ENCODE measurements at places on chromosomes 1 and 21.

DNA sequence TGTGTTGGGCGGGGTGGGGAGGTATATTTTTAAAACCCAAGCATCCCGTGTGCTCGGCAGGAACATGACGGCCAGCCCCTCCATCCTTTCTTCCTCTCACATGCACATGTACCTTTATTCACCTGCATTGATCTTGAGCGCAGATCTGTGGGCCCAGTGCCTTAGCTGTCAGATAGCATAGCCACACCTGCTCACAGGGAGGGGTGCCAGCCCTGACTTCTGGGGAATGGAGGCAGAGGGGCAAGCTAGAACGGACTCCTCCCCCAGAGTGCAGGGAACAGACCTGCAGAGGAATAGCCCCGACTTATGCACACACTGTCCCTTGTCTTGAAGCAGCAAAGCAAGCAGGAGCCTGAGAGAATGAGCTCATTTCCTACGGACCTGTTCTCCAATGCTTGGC, 56.1 kb downstream of the DESI2 start:
- DNase-seq: no peak

DNA sequence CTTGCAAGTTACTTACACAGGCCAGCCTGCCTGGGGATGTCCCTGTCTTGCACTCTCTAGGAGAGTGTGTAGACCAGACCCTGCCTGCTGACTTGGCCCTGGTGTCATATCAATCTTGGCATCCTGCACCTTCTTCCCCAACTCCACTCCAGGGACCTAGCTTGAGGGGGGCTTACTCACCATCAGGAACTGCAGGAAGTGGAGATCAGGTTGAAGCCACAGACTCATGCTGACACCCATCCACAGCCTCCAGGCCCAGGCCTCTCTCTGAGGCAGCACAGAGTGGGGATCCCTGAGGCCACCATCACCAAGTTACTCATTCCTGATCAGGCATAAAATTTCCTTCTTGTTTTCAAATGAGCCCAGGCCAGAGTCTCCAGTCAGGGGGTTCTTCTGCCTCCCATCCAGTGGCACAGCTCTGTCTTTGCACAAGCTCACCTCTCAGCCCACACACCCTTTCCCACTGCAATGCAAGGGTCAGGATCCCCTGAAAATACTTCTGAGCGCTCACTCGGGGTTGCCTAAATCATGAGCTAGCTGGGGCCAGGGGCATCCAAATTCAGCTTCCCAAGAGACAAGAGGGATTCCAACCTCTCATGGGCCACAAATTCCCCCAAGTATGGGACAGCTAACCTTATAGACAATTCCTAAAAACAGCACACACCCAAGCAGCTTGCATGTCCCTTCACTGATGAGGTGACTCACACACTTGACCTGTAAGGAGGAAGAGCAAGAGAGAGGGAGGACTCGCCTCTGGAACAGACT, 33.5 kb downstream of the CSMD2 start:
- no peak for DNase-seq

- no peak for DNase-seq
These were observed 174.5 kb upstream of the POU3F1 start for GRCh38 chr1:38221006-38221649.

GRCh38 chr1:150568594-150568966, 10.8 kb downstream of the MCL1 start:
- no peak for DNase-seq

- no peak for DNase-seq
These were observed 396.6 kb downstream of the BRINP2 start for GRCh38 chr1:177567393-177567792.

GRCh38 chr1:57966751-57967406, 543.0 kb upstream of the DAB1 start:
- DNase-seq: no peak

GRCh38 chr1:25513666-25514065, 29.7 kb upstream of the LDLRAP1 start:
- no peak for DNase-seq

DNA sequence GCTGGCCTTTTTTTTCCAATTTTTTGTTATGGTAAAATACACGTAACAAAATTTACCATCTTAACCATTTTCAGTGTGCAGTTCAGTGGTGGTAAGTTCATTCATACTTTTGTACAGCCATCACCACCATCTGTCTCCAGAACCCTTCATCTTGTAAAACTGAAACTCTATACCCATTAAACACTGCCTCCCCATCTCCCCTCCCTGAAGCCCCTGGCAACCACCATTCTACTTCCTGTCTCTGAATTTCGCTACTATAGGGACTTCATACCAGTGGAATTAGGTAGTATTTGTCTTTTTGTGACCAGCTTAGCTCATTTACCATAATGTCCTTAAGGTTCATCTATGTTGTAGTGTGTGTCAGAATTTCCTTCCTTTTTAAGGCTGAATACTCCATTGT, 8.7 kb downstream of the PKNOX1 start:
- no peak for DNase-seq

- DNase-seq: no peak
These were observed 74.2 kb downstream of the SIM2 start for GRCh38 chr21:36773117-36773516.

GRCh38 chr1:198548890-198549289, 8.4 kb upstream of the ATP6V1G3 start:
- DNase-seq: no peak

DNA sequence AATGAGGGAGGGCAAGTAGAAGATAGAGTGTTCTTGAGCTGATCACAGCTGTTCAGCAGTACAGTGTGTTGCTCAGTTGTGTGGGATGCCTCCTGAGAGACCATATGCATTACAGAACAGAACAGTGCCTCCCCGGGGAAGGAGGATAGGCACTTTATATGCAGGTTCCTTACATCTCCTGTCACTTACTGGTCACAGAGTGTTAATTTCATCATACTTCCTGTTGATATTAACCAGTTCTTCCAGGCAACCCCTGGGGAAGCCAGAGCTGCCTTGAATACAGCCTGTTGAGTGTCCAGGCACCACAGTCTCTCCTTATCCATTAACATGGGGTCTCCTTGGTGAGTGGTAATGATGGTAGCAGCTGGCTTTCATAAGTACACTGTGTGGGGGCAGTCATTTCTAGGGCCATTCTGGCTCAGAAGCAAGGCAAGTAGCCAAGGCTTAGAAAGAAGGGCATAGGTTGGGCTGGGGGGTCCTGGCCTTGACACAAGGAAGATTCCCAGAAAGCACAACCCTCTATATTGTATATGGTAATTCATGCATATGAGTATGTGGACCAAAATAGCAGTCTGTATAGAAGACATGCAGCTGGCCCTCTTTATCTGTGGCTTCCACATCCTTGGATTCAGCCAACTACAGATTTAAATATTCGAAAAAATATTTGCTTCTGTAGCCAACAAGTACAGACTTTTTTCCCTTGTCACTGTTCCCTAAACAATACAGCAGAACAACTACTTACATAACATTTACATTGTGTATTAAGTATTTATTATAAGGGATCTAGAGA, 142.4 kb downstream of the ZP4 start:
- DNase-seq: no peak

DNA sequence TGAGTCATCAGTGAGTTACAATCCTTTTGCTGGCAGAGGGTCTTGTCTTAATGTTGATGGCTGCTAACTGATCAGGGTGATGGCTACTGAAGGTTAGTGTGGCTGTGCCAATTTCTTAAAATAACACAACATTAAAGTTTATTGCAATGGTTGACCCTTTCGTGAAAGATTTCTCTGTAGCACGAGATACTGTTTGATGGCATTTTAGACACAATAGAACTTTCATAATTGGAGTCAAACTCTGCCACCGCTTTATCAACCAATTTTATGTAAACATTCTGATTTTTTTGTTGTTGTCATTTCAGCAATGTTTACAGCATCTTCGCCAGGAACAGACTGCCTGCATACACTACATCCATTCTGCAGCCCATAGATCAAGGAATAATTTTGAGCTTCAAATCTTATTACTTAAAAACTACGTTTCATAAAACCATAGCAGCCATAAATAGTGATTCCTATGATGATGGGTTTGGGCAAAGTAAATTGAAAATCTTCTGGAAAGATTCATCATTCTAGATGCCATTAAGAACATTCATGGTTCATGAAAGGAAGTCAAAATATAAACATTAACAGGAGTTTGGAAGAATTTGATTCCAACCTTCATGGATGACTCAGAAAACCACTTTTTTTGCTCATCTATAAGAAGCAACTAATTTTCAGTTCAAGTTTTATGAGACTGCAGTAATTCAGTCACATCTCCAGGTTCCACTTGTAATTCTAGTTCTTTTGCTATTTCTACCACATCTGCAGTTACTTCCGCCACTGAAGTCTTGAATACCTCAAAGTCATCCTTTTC, 85.9 kb downstream of the TYW3 start:
- no peak for DNase-seq

GRCh38 chr1:192940658-192941057, 118.5 kb downstream of the UCHL5 start:
- no peak for DNase-seq

DNA sequence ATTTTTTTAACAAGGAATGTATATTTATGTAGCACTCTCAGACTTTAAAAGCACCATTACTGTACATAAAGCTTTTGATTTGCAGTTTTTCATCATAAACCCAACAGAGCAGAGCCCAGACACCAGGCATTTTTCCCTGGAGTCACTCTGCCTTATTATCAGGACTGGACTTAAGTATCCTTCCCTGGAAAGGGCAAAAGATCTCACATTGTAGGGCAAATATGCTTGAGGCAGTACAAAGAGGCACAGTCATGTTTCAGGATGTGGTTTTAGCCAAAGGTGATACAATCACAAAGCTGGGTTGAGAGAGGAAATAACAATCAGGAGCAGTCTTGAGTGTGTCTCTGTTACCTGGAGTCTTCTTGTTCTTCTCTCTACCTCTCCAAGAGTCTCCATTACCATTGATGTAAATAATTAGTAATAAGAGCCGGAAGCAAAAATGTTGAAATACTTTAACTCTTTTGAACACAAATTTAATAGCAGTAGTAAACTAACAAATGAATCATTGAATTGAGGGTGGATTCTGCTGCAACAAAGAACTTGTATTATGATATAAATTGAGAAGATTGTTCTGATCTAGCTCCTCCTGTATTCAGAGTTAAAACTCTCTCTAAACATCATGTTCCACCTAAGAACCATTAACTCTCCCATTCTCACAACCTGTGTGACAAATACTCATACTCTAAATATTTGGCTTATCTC, 160.5 kb downstream of the LTN1 start:
- peak; percentile 7 for DNase-seq

- no peak for DNase-seq
These were observed 272.6 kb upstream of the FMN2 start for GRCh38 chr1:239819096-239819495.

DNA sequence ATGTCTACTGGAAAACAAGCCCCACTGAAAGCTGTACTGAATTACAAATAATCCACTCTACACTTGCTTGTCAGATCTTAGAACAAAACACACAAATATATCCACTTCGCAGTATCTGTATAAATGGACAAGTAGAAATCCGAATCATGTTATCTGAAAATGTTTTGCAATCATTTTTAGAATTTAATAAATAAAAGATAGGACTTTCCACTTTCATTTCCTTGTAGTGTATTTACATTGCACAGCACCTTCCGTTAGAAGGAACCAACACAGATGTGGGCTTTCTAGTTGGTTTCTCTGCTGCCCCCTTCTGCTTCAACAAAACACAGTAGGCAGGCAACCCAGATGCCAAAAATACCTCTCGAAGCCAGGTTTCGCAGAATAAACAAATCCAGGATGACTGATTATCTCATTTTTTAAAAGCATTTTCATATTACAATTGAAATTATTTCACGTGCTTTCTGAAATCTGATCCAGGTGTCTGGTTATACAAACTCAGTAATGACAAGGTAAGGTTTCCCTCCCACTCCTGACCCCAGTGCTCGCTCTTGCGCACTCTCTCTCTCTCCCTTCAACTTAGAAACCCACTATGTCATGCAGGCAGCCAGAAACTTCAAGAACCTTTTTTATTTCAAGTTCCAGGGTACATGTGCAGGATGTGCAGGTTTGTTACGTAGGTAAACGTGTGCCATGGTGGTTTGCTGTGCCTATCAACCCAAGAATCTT, 389.9 kb downstream of the SMYD3 start:
- DNase-seq: peak; percentile 61

DNA sequence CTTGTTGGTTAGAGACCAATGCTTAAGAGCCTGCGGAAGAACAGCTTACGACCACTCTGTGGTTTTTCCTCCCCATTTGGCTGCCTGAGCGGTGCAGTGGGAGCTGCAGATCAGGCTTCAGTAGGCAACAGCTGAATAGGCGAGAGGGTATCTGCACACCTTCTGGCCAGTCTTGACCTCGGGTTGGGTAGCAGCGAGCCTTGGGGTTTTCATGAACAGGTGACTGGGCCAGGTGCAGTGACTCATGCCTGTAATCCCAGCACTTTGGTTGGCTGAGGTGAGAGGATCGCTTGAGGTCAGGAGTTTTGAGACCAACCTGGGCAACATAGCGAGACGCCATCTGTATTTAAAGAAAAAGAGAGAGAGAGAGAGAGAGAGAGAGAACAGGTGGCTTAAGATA, 41.0 kb downstream of the NENF start:
- no peak for DNase-seq

DNA sequence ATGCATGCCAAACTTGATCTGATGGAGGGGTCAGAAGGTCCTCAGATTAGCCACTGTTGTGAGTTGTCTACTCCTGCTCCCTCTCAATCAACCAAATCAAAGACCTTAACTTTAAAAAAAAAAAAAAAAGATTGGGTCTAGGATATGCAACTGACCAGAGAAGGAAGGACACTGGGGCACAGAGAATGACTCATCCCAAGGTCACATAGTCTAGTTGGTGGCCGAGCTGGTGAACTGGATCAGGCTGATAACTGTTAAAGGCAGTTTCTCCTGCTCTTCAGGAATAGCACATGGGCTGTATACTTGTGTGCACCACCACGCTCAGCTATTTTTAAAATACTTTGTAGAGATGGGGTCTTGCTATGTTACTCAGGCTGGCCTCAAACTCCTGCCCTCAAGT, 14.8 kb upstream of the S100A7 start:
- no peak for DNase-seq

GRCh38 chr1:234676103-234676594, 66.2 kb upstream of the IRF2BP2 start:
- peak; percentile 43 for DNase-seq

DNA sequence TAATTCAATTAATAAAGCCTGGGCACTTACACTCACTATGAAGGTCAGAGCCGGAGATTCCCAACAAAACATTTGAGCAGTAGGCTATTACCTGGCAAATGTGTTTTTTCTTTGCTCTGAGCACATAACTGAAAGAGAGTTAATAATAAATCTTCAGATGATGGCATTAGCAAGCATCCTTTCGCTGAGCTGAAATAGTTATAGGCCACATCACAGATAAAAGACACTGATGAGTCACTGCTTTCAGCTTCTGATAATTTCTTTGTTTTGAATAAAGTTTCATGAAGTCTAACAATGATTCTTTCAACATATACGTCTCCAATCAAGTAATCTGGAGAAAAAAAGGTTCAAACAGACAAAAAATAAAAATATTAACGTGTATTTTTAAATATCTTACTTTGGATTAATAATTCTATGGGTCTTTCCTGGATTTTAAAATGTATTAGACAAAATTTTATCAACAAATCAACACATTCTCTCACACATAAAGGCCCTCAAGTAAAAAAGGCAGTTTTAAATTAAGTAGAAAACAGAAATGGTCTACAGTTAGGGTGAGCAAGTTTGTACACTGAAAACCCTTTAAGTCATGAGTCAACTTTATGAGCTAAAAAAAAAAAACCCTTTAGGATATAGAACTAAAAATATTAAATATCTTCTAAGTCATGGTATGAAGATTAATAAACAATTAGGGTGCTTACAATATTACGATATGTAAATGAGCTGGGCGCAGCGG, 33.1 kb downstream of the LTN1 start:
- no peak for DNase-seq

- DNase-seq: no peak
These were observed 43.3 kb downstream of the S100B start for GRCh38 chr21:46561445-46562090.

Measured in GDM1 (cell line).